ENCODE measurements at places on chromosomes 1 and 21. TPM values are rescaled to one million over a fixed set of nuclear protein-coding genes. Genes with fewer than 3 reads are reported as not detected.
A peak's percentile ranks its signal among the peaks of the same experiment; 100 is the strongest.

The CFHR2 gene
- total RNA-seq, result not detected

DNA sequence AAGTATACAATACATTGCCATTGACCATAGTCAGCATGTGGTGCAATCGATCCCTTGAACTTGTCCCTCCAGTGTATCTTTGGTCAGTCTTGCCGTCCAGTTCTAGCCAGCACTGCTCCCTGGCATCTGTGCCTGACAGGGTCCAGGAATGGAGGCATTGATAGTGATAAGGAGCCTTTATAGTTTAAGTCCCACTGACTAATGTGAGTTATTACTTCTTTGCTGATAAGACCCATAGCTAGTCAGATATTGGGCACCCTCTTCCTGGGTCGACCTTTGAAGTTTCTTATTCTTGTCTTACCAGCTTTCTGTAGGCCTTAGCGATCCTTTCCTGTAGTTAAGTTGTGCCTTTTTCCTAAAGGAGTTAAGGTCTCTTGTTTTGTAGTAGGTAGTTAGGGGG is 13.0 kb downstream of the UCK2 start:
- no peak overlapping the region for H3K4me3 ChIP-seq
- H3K4me1 ChIP-seq, result peaks cover 21% of the 10 kb centered on the region
- no peak overlapping the region for H3K27ac ChIP-seq
- H3K27me3 ChIP-seq, result no peaks in the 10 kb centered on the region

DNA sequence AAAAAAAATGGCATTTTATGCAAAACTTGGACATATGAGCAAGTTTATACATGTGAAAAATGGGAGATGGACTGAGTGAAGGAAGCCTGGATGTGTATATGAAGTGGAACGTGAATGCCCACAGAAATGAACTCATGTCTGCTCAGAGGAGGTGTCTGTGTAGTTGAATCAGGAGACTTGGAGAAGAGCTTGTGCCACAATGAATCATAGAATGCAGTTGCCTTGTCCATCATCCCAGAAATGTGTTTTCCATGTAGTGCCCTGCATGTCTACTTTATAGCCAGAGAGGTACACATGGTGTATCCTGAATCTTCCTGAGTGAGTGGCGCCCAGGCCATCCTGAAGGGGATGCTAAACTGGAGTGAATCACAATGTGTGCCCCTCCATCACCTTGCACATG is 2.6 kb upstream of the ILDR2 start:
- no peak for DNase-seq
- no peak overlapping the region for H3K4me3 ChIP-seq
- peaks cover 19% of the 10 kb centered on the region for H3K27me3 ChIP-seq
- peaks cover 5% of the 10 kb centered on the region for H3K4me1 ChIP-seq
- no peaks in the 10 kb centered on the region for H3K36me3 ChIP-seq
- H3K27ac ChIP-seq, result no peak overlapping the region

The CFAP57 gene
- total RNA-seq, result 0.17 TPM

The ITGB2 gene
- total RNA-seq, result 370 TPM

GRCh38 chr21:44344541-44345183 is 5.5 kb upstream of the CFAP410 start:
- peaks cover 11% of the 10 kb centered on the region for H3K27me3 ChIP-seq
- DNase-seq, result peak; percentile 63
- H3K4me1 ChIP-seq, result peaks cover 6% of the 10 kb centered on the region
- H3K27ac ChIP-seq, result no peak overlapping the region

- H3K27ac ChIP-seq, result no peak overlapping the region
- no peak overlapping the region for H3K4me3 ChIP-seq
- DNase-seq, result no peak
- peaks cover 62% of the 10 kb centered on the region for H3K4me1 ChIP-seq
- peaks cover 100% of the 10 kb centered on the region for H3K27me3 ChIP-seq
These were observed 630 bp upstream of the LHX9 start for GRCh38 chr1:197916500-197916983.

DNA sequence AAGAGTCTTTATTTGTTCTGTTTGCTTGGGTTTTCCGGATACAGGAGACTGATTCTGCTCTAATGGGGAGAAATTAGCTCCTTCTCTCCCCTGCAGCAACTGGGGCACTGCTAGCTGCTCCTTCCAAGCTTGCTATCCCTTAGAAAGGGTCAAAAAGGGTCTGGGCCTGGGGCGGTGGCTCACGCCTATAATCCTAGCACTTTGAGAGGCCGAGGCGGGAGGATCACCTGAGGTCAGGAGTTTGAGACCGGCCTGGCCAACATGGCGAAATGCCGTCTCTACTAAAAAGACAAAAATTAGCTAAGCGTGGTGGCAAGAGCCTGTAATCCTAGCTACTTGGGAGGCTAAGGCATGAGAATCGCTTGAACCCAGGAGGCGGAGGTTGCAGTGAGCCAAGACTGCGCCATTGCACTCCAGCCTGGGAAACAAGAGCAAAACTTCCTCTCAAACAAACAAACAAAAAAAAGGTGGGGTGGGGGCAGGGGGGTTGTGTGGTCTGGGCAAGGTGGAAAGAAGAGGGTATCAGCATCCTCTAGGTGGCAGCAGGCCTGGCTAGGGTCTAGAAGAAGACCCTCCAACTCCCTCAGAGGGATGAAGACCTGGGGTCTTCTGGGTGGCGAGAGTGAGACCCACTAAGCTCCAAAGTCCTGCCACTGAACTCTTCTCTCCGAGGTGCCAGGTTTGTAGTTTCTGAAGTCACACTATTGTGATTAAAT is 15.4 kb upstream of the TBX15 start:
- H3K4me1 ChIP-seq, result peaks cover 29% of the 10 kb centered on the region
- no peaks in the 10 kb centered on the region for H3K36me3 ChIP-seq
- peaks cover 95% of the 10 kb centered on the region for H3K27me3 ChIP-seq
- no peak overlapping the region for H3K27ac ChIP-seq
- no peak overlapping the region for H3K4me3 ChIP-seq

DNA sequence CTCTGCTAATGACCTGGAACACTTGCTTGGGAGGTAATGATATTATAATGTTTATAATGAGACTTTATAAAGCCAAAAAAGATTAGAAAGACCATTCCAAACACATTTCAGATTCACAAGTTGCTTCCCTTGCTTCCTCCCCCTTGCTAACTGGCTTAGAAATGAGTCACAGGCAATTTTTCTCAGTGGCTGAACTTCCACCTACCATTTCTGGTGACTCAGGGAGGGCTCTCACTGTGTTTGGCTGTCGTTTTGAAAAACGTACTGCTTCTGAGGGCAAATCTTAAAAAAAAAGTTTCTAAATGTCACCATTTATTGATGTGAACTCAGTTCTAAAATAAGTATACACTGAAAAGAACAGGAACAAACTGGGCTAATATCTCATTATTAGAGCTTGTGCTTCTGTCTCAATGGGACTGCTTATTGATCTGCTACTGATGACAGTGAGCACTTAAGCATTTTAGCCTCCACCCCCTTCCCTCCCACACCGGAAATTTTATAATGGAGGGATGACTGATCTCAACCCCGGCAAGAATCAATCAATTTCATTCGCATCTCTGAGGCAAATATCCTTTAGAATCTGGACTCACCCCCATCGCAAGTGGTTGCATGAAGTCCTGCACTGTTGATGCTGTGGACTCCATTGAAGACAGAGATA is 278.3 kb downstream of the KCTD3 start:
- no peak overlapping the region for H3K4me3 ChIP-seq
- H3K36me3 ChIP-seq, result no peaks in the 10 kb centered on the region
- H3K27me3 ChIP-seq, result no peaks in the 10 kb centered on the region
- no peak overlapping the region for H3K27ac ChIP-seq
- no peak for DNase-seq
